ENCODE measurements at places on chromosomes 7 and 10.

DNA sequence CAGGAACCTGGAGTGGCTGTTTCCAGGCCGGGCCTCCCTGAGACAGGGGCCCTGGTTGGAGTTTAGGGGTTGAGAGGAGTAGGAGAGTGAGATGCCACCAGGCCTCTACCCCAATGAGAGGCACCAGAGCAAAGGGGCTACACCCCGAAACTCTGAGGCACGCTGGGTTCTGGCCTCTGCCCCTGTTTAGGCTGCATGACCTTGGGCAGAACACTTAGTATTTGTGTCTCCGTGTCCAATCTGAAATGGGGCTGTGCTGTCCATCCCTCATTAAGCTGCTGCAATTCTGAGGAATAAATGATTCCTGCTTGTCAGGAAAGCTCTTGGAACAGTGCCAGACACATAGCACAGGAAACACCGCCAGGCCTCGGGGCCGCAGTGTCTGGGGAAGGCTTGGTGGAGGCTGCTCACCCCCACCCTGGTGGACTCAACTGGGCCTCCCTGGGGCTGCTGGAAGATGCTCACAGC lies 40.5 kb upstream of the SAMD8 start:
- DNase-seq = no peak

GRCh38 chr7:125462615-125463014 lies 533.0 kb upstream of the POT1 start:
- no peak for DNase-seq

DNA sequence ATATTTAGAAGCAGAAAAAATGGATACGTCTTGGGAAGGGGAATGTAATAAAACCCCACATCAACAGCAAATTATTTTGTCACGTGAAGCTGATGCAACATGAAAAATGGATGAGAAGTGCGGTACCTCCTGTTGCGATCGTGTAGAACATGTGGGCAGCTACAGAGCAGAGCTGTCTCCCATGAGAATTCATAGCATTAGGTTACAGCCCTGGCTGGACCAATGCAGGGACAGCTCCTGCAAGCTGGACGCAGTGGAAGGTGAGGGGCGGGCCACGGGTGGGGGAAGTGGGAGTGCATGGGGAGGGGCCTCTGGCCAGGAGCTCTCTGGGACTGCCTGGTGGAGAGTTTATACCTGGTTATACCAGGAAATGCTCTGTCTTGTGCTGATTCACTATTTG lies 120.3 kb downstream of the GATA3 start:
- DNase-seq = peak; percentile 24

DNA sequence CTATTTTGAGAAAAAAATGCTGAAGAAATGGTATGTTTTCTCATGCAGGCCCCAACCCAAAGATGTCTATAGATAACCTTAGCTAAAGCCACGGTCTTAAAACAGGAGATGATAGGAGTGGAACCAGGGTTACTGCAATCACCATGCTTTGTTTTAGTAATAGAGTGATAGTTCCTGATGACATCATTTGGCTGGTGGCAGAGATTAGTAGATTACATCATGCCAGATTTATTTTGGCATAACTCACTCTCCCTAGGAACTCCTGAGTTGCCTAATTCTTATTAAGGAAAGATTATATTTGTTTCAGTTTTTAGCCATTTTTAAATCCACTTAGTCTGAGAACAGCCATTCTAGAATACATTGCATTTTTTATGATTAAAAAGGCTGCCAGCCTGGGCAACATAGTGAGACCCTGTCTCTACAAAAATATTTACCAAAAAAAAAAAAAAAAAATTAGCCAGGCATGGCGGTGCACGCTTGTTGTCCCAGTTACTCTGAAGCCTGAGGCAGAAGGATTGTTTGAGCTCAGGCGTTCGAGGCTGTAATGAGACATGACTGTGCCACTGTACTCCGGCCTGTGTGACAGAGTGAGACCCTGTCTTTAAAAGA lies 17.8 kb downstream of the ENO4 start:
- DNase-seq = no peak

GRCh38 chr10:14438576-14438975 lies 107.9 kb upstream of the FRMD4A start:
- DNase-seq = no peak

DNA sequence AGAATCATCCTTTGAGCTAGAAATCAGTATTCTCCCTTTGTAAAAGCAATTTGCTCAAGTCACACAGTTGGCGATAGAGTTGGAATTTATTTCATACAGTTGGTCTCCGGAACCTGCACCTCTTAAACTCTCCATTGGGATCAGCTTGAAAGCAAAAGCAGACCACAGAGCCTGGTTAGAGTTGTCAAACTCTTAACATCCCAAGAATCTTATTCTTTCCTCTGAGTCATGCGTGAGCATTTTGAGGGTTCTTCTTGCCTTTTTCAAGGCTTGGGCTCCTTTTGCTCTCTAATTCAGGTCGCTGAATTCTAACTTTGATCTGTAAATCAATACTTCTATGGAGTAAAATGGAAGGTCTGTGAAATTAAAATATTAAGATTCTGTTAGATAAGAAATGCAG lies 19.6 kb upstream of the SCIN start:
- no peak for DNase-seq

DNA sequence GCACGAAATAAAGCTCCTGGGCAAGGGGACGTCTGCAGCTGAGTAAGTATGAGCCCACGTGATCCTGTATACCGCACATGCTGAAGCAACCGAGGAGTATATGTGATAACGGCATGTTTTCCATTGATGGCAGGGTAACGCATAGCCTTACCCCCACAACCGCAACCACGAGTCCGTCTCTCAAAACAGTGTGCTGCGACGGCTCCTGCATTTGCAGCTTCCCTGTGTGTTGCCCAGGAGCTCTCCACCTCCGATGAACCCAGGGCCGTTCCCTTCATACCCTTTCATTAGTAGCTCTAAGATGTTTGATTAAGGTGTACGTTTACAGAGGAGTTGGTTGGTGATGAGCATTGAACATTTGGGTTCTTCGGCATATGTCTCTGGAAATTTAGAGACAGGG lies 69.3 kb downstream of the MGMT start:
- no peak for DNase-seq

- DNase-seq = no peak
These were observed 159.3 kb downstream of the BMPER start for GRCh38 chr7:34064519-34065158.

DNA sequence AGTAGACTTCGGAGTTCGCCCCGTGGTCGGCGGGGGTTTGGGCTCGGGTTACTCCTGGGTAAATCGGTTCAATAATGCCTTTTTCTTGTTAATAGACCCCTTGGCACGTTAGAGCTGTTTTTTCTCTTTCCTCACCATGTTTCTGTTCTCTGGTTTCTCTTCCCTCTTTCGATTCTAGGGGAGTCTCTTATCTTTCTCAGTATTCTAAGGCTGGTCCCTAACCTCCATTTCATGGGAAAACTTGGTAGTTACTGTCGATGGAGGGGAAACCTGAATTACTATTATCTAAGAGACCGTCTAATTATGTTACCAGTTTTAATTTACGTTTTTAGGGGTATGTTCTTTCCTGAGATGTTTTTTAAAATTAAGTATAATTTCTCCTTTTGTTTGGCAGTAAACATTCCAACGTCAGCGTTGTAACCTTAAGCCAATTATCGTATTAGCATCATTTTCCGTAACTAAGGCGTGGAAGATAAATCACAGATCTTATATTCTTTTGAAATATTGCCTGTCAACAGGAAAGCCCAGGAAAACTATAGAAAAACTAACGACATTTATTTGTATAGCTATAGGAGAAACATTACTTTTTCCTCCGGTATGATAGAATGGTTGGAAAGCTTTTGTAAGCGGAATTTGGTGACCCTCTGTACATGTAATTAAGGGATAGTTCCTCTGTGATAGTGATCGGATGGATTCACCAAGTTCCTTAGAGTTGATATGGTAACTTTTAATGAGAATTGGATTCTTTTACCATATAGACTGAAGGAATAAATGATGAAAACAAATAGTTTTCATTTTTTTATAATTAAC lies 847 bp downstream of the BTAF1 start:
- DNase-seq = no peak

- no peak for DNase-seq
These were observed 204.7 kb downstream of the USP6NL start for GRCh38 chr10:11406746-11407145.

DNA sequence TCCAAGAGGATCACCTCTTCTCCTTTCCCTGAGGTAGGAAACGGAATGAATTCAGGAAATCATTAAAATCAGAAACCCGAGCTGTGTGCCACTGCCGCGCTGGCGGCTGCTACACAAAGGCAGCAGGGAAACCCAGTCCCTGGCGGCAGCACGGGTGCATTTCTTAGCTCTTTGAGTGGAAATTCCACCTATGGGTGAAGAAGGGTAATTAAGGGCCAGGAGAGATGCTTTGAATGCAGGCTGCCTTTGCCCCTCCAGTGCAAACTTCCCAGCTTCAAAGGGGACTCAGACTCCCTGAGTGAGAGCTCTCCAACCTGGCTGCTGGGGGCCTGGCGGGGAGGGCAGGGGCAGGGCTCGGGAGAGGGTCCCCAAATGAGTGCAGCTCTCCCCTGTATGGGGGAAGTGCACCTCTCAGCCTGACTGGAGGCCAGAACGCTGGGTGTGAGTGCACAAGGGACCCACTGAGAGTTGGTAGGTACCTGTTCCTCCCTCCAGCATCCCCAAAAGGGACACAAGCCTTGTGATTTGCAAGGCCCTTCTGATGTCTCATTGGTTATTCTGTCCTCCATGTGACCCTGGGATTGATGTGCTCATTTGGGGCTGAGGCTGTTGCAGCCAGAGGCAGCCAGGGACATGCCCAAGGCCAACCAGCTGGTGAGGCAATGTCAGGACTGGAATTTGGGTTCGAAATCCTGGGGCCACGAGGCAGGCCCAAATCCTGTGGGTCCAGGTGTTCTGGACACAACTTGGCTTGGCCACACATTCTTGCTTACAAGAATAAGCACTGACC lies 16.3 kb upstream of the ZMIZ1 start:
- no peak for DNase-seq

DNA sequence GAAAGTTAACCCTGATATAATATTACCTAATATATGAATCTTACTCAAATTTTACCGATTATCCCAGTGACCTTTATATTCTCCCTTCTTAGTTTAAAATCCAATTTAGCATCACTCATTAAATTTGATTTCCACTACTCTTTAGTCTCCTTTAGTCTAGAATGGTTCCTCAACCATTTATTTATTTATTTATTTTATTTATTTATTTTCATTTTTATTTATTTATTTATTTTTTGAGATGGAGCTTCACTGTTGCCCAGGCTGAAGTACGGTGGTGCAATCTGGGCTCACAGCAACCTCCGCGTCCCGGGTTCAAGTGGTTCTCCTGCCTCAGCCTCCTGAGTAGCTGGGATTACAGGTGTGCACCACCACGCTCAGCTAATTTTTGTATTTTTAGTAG lies 92.8 kb downstream of the LCOR start:
- DNase-seq = no peak

GRCh38 chr7:101718363-101719122 lies 89.4 kb upstream of the MYL10 start:
- no peak for DNase-seq

GRCh38 chr10:10798102-10798863 lies 219.4 kb upstream of the CELF2 start:
- DNase-seq = peak; percentile 85

GRCh38 chr10:127358337-127358736 lies 161.9 kb upstream of the INSYN2A start:
- DNase-seq = no peak

DNA sequence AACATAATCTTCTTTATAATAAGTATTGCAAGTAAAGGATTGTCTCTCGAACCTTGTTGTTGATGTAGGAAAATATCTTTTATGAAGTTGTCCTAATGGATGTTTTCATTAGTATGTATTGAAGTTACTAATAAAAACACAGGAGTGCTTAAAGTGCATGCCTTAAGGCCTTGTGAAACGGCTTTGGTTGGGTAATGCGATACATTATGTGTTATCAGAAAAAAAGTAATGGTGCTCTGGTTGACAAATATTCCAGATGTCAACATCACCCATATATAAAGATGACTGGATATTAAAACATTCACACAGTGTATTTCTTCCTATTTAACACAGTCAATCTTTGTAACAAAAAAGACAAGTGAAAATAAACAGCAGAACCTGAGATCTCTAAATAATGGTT lies 310.7 kb downstream of the PRKG1 start:
- no peak for DNase-seq

- no peak for DNase-seq
These were observed 1.0 kb upstream of the NOLC1 start for GRCh38 chr10:102150970-102151773.

DNA sequence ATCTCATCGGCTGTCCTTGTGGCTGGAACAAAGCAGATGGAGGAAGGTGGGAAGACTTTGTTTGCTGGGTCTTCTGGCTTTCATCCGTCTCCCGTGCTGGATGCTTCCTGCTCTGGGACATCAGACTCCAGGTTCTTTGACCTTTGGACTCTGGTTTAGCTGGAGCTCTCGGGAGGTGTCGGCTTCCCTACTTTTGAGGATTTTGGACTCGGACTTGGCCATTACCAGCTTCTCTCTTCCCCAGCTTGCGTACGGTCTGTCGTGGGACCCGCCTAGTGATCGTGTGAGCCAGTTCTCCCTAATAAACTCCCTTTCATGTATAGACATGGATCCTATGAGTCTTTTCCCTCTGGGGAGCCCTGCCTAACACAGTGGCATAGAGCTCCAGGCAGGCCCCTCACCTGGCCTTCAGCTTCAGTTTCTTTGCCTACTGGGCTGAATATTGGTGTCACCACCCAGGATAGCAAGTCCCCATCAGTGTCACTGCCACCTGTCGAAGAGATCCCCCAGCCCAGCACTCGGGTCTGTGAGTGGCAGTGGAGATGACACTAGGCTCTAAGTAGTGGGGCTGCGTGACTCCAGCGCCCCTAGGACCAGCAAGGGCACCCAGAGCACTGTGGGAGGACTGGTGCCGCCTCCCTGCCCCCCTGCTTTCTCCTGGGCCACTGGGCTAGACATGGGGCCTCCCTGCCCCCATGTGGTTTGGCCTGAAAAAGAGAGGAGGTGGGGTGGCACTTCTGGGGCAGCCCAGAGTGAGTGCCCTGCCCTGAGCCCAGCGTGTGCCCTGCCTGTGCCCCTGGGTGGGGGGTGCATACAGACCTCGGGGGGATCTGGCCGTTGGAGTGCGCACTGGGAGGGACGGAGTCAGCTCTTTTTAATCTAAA lies 135.6 kb downstream of the LHPP start:
- no peak for DNase-seq

- DNase-seq = no peak
These were observed 52.6 kb downstream of the CACNA2D1 start for GRCh38 chr7:82390936-82391335.

GRCh38 chr10:116888380-116889055 lies 39.2 kb downstream of the ENO4 start:
- no peak for DNase-seq

DNA sequence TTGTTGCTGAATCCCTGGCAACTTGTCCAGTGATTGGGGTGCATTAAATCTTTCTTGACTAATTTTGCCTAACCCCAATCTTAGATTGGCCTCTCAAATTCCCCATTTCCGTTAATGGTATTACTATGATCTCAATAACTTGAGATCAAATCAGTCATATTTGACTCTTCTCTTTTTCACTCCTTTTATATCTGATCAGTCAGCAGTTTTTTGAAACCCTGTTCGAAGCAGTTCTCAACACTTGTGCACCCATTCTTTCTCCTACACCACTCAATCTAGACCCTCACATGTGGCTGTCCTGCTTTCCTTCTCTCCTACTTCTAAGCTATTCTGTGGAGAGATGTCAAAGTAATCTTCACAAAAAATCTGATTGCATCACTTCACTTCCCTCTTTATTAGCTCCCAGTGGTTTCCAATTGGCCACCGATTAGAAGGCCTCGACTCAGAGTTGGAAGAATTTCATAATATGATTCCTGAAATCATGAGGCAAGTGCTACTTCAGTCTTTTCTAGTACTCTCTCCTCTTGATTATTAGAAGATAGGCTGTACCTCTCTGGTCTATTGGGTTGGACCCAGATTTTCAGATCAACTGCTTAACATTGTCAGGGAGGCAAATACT lies 128.9 kb downstream of the ZNF365 start:
- DNase-seq = no peak

- DNase-seq = peak; percentile 76
These were observed 148.4 kb downstream of the MAD1L1 start for GRCh38 chr7:2084331-2084730.

Measured in upper lobe of left lung (tissue), 6 donors.